Kidney epithelial cell (primary cell): ENCODE measurements at places on chromosomes 5 and 9.

GRCh38 chr9:79633558-79633957, 61.8 kb downstream of the TLE4 start:
- no peak for DNase-seq

DNA sequence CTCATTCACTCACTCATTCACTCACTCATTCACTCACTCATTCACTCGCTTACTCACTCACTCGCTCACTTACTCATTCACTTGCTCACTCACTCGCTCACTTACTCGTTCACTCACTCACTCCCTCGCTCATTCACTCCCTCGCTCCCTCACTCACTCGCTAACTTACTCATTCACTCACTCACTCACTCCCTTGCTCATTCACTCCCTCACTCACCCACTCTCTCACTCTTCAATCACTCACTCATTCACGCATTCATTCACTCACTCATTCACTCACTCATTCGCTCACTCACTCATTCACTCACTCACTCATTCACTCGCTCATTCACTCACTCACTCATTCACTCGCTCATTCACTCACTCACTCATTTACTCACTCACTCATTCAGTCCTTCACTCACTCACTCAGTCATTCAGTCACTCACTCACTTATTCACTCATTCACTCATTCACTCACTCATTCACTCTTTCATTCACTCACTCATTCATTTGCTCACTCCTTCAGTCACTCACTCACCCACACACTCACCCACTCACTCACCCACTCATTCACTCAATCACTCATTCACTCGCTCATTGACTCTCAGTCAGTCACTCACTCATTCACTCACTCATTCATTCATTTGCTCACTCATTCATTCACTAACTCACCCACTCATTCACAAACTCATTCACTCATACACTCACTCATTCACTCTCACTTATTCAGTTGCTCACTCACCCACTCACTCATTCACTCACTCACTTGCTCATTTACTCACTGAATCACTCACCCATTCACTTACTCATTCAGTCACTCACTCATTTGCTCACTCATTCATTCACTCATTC, 36.0 kb upstream of the NOTCH1 start:
- no peak for DNase-seq

DNA sequence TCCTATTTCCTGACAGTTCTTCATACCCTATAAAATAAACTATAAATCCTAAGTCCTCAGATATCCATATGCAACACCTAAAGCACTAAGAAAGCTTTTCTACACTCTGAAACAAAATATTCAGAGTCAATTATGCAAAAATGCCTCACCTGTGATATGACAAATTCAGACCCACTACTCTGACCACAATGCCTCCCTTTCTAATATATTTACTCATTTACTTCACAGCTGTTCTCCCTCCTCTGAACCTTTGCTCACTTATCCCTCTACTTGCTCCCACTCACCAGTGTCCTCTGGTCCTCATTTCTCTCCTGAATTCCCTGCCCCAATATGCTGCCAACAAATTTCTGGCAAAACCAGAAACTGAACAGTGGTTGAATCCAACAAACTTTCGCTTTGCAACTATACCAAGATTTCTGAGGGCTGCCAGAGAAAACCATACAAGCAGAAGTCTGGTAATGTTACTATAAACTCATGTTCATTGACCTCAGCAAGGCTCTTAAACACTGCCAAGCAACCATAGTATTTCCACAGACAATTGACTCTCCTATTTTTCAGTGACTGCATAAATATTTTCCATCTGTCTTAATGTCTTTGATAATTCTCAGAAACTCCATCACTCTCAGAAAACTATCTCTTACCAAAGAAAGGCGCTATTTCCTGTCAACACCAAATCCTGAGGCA, 7.1 kb downstream of the CCNH start:
- no peak for DNase-seq

GRCh38 chr5:1524481-1524798, 680 bp upstream of the LPCAT1 start:
- DNase-seq = no peak

- DNase-seq = no peak
Observed at GRCh38 chr5:5951953-5952352, 426.4 kb downstream of the MED10 start.

GRCh38 chr9:22683700-22684075, 237.1 kb downstream of the DMRTA1 start:
- peak; percentile 44 for DNase-seq

DNA sequence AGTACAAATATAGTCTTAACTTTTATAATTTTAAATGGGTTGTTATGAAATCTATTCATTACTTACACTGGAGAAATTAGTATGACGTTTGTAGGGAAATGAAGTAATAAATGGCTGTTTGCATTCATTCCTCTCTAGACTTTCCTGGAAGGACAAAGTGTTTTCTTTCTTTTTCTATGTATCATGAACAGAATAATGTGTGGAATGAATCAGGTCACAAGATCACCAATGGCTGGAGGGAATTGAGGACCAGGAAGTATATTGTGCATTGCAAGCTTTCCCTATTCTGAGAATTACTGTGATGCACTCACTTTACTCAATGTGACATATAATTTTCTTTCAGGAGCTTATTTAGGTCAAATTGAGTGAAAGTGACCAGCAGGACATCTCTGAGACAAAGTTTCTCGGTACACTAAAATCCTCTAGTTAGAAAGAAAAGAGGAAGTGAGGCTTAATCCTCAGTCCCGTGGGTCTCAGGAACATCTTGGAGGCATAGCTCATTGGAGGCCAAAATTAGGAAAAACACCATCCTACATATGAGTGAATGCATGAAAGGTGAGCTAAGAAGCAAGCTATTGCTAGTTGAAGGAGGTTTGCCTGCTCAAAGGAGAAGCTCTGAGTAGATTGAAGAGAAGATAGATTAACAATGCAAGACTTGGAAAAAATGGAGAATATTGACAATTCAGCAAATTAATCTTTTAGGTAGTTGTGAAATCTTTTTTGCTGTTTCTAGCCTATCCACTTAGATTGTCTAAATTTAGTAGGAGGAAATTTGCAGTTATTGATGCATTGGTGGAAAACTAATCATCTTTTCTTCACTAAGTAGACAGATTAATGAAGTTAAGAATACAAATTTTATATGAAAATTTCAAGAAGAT, 28.0 kb downstream of the ERAP2 start:
- DNase-seq = no peak

GRCh38 chr5:180373454-180373853, 20.3 kb upstream of the GFPT2 start:
- DNase-seq = no peak

- DNase-seq = no peak
Observed at GRCh38 chr9:91557327-91557726, 133.7 kb upstream of the NFIL3 start.

DNA sequence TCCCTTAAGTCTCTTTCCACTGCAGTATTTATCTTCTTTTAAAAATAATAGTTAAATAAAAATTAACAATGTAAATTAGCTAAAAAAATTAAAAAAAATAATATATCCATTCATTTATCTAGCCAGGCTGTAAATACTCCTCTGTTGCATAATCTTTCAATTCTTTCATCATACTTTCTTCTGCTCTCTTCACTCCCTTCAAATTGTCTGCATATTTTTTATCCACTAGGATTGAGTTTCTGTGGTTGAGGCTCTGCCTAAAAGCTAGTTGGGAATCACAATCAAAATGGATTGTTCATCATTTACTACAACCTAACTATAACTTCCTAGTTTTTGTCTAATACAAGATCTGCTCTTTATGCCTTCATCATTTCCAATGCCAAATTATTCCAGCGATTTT, 182.2 kb downstream of the PDE4D start:
- no peak for DNase-seq

DNA sequence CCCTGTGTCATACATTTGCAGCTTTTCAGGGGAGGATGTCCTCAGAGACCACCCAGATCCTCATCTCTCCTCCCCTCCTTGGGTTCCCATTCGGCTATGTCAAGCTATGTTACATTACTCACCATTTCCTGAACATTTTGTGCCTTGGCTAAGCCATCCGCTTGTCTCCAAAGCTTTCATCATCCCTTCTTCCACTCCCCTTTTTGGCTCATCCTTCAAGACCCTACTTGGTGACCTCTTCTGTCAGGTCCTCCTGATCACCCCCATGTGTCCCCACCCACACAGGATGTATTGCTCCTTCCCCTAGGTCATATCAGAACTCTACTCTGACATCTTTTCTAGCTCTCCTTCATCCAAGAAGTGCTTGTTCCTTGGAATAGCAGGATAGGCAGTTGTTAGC, 81.8 kb downstream of the BOD1 start:
- DNase-seq = no peak

DNA sequence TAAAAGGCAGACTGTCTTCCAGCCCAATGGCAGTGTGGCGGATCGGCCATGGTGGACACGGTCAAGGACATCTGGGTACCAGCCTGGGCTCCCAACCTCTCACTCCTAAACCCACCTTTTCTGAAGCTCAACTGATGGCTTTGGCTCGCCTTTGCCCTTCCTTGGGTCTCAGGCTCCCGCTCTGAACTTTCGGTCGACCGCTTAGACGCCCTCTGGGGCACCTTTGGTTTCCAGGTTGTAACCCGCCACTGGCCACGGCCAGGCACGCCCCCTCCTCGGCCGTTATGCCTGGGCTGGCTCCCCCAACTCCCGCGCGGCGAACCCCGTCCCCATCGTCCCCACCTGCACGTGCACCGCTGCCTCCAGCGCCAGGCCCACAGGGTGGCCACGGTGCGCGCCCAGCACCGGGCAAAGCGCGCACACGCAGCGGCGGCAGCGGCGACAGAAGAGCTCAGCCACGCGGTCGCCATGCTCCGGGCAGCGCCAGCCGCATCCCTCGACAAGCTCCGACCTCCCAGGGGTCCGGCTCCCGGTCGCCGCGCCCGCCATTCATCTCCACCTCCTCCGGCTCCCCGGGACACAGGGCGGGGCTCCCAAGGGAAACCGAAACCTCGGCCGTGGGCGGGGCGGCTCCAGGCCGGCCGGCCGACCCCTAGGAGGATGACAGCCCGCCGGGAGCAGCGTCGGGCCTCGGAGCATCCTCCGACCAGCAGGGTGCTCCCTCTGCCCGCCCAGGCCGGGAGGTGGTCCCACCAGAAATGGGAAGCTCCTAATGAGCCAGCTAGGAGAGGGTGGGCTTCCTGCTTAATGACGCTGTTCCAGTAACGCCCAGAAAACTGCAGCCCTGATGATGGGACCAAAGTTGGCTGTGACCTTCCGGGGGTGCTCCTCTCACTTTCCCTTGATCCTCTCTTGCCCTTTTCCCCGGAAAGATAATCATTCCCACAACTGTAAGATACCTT, at the start of gene TRIM14:
TSS of gene TRIM14 (minus strand) at position 583 of the 962 bp plus-strand sequence. CDS start at position 549, 34 bp downstream.
- no peak for DNase-seq

DNA sequence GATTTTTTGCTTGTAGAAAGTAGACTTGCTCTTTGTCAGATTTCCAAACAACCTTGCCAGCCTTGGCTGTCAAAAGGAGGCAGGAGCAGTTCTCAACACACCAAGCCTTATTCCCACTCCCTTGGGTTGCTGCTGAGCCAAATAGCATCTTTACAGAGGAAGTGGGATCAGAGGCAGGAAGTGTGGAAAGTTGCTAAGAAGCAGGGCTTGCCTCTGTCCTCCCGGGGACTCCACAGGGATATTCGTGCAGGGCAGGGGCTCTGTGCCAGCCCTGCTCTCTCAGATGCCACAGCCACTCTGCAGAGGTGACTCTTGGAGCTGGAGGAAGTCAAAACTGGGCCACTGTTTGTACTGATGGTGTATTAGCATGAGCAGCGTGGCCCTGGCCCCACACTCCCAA, 24.3 kb downstream of the PTPDC1 start:
- no peak for DNase-seq

DNA sequence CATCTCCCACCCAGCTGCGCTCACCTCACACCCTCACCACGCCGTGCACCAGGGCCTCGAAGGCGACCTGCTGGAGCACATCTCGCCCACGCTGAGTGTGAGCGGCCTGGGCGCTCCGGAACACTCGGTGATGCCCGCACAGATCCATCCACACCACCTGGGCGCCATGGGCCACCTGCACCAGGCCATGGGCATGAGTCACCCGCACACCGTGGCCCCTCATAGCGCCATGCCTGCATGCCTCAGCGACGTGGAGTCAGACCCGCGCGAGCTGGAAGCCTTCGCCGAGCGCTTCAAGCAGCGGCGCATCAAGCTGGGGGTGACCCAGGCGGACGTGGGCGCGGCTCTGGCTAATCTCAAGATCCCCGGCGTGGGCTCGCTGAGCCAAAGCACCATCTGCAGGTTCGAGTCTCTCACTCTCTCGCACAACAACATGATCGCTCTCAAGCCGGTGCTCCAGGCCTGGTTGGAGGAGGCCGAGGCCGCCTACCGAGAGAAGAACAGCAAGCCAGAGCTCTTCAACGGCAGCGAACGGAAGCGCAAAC, 1.1 kb downstream of the POU4F3 start:
- DNase-seq = no peak

GRCh38 chr9:37264539-37264938, 144.2 kb downstream of the ZCCHC7 start:
- no peak for DNase-seq

DNA sequence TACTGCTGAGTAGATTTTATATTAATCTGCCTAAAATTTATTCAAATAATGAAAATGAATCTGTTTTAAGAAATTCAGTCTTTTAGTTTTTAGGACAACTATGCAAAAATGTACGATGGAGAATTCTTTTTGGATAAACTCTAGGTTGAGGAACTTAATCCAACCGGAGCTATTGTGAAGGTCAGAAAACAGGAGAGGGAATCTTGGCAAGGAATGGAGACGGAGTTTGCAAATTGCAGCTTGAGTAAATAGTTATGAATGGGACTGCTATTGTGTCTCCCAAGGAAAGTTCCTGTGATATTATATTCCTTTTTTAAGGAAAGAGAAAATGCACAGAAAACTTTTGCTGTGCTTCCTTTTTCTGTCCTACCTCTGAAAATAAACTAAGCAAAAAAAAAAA, 67.9 kb downstream of the IQGAP2 start:
- no peak for DNase-seq

DNA sequence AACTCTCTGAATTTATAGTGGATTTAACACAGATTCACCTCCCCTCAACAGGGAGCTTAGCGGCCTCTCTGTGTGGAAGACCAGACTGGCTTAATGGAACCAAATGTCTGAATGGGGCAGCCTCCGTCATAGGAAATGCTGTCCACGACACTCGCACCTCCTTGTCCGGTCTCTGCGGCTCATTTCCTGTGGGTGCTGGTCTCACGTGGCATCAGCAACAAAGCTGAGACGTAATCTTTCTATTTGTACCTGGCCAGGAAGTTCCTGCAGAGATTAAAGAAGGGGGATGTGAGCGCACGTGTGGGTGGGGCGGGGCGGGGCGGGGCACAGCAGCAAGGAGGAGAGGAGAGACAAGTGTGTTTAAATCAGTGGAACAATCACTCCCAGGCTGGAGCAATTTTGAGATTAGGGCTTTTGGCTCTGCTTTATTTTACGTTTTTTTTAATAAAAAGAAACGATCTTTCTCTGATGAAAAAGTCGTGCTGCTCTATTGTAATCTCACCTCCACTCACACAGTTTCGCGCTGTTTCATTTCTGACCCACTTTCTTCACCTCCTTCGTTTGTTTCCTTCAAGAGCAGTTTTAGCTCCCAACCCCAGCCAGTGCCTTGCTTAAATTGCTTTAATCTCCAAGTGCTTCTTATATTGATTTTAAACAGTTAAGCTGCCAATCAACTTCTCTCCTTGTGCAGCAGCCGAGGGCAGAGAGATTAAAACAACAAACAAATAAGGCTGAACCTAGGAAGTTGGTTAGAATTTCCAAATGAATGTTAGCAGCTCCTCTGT, 132.2 kb upstream of the ASTN2 start:
- DNase-seq = no peak

GRCh38 chr9:86126998-86127972, 27.9 kb upstream of the GOLM1 start:
- DNase-seq = peak; percentile 93

- no peak for DNase-seq
Observed at GRCh38 chr9:68454579-68455334, 85.9 kb downstream of the TMEM252 start.
